GM19239 (cell line): ENCODE measurements at places on chromosomes 3 and 15.
A peak's percentile ranks its signal among the peaks of the same experiment; 100 is the strongest.

DNA sequence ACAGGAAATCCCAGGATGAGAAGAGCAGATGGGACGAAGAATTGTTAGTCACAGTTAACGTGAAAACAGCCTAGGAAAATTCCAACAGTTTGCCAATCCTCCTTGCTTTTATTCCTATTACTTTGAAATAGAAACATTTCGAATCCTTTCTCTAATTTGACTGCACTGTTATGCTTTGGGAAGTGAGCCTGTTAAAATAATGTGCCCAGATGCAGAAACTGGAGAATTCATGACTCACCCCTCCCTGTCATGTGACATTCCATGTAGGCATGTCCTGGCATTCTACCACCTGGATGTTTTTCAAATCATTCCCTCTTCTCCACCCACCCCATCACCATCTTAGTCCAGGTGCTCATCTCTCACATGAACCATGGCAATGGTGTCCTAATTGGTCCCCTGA is 107.3 kb downstream of the MINAR1 start:
- no peak for DNase-seq

- no peak for DNase-seq
Measured at GRCh38 chr3:79253271-79253670, 514.5 kb downstream of the ROBO1 start.

DNA sequence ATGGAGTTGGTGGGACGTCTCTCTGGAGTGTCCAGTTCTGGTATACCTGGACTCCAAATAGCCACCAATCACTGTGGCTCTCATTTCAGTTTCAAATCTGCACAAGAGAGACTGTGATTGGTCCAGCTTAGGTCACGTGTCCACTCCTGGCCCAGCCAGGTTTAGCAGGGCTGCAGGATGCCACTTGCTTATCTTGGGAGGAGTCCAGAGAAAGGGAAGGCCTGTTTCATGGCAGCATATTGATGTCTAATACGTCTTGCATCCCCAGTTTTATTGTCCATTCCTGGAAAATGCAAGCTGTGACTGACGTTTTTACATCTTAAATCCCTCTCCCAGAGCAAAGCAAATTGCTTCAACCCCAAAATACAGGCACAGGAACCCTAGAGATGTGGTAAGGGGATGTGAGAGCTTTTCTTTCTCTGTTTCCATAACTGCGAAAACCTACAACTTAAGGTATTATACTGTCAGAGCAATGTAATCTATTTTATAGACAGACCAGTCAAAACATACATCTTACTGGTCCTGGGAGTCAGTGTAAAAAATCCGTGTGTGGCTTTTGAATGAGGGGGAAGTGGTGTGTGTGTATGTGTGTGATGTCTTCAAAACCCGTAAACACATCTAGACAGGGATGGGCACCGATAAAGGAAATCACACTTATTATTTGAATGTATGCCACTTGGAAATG is 274.4 kb downstream of the TLE3 start:
- no peak for DNase-seq

- DNase-seq, result no peak
Measured at GRCh38 chr3:73580343-73580742, 44.4 kb downstream of the PDZRN3 start.

DNA sequence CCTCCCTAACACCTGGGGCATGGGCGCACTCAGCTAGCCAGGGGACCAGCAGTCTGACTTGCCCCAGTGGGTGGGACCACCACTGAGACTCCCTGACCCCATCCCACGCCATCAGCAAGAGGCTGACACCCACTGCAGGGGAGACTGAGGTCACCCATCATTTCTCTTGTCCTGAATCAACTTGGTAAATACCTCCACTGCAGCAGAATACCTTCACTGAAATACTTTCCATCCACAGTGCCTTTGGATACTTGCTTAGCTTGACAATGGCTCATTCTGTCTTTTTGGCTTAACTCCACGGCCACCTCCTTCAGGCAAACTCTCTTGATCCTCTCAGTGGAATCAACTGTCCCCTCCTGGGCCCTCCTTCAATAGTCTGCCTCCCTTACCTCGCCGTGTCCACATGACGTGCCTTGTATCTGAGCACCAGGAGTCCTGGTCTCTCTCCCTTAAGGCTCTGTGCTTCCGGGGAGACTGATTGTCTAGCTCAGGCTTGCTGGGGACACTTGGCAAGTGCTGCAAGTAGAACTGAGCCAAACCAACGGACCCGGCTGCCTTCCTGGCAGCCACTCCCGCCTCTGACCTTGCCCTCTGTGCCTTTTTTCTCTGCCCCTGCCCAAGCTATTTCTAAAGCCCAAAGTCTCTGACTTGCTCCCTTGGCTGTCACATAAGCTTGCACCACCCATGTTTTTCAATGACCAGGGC is 119.1 kb downstream of the ADCY5 start:
- no peak for DNase-seq

- DNase-seq, result no peak
Measured at GRCh38 chr3:66998904-66999235, 763 bp downstream of the KBTBD8 start.

DNA sequence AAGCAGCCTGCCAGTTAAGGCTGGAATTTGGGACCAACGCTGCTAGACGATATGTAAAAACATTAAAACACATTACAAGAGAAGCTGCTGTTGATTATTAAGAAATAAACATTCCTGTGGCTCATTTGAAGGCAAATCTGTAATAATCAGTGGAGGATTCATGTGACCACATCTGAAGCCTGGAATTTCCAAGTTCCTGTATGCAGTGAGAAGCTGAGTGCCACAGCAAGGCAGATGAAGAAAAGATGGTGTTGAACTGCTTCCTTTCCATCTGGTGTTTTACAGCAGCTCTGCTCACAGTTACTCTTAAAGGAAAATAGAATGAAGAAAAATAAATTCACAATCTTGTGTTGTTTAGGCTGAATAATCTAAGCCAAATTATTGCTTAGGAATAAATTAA is 139.3 kb upstream of the ROBO2 start:
- DNase-seq, result no peak

DNA sequence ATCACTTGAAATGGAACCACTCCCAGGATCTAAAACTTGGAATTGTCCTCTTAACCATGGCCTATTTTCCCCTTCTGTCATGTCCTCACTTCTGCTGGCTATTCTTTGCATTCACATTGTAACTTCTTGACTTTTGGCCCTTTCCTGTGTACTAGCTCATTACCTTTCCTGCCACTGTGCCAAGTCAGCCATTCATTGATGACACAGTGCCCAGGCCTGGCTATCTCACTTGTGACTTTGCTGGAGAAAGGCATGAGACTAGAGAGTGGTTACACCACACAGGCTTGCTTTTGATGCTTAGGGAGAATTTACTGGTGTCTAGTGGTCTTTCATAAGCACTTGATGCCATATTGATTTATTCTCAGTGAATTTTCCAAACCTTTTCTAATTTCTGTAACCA is 101.1 kb downstream of the NR1D2 start:
- DNase-seq, result no peak

DNA sequence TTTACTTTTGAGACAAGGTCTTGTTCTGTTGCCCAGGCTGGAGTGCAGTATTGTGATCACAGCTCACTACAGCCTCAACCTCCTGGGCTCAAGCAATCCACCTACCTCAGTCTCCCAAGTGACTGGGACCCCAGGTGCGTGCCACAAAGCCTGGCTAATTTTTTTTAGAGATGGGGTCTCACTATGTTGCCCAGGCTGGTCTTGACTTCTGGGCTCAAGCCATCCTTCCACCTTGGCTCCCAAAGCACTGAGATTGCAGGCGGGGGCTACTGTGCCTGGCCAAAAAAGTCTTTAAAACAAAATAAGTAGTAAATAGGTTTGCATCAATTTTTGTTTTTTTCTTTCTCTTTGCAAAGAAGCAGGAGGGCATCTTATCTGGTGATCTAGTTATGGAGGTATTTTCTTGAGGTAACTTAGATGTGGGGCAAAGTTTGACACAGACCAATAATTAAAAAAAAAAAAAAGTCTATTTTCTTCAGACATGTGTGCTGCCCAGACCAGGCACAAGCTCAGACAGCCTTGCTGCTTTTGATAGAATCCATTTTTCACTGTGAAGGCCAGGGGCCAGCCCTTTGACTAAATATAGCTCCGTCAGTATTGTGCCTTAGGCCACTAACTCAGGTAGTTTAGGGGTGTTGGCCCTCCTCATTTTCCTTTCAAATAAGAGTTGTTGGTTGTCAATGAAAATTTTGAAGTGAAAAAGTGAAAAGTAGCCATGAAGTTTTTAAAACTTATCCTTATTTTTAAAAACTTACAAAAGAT is 2.5 kb downstream of the ARL6IP5 start:
- no peak for DNase-seq

DNA sequence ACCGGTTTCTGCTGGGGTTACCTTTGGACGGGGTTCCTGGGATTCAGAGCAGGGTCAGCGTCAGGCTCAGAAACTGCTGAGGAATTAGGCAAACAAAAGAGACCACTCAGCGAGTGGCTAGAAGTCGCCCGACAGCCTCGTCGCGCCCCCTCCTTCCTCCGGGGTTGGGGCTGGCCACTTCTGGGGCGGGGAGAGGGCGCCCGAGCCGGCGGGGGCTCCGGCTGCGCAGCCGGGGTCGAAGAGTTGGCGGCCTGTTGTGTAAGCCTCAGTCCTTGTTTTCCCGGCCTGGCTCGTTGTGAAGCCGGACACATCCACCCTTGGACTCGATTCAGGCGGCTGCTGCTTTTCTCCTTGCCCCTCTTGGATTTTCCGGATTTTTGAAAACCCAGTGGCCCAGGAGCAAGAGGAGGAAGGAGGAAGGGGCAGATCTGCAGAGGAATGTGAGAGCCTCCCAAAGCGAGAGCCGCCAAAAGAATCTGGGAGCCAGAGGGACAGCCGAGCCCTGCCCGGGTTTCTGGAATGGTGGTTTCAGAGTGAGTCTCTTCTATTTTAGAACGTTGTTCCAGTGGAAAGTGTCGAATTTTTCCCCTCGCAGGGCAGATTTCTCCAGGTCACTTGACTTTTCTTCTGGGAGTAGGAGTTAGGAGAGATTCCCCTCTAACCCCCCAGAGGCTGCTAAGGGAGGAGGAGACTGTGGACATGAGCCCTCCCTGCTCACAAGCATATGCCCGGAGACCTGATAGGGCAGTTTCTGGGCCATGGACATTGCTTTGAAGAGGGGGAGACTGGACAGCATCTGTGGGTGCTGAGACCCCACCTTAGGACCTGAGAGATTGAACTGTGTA is 666 bp downstream of the SNX33 start:
- DNase-seq, result no peak

DNA sequence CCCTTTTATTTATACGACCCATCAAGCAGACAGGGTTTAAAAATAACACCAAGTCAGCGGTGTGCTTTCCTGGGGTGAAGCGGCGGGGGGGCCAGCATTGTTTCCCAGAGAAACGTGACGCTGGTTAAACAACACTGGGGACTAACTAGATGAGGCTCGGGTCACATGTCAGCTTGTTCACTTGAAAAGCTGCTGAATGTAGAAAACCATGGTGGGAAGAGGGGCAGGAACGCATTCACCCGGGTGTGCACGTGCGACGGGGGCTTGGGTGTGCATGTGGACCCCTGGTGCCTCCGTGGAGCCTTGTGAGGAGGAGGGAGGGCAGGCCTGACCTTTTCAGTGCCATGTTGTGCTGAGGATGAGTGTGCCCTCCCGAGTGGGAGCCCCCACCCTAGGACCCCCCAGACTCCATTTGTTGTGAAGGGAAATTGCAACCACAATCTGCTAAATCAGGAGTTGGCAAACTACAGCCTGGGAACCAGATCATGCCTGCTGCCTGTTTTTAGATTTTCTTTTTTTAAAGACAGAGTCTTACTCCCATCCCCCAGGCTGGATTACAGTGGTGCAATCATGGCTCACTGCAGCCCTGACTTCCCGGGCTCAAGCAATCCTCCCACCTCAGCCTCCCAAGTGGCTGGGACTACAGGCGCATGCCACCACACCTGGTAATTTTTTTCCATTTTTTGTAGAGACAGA is 70.4 kb upstream of the CMTM7 start:
- no peak for DNase-seq

DNA sequence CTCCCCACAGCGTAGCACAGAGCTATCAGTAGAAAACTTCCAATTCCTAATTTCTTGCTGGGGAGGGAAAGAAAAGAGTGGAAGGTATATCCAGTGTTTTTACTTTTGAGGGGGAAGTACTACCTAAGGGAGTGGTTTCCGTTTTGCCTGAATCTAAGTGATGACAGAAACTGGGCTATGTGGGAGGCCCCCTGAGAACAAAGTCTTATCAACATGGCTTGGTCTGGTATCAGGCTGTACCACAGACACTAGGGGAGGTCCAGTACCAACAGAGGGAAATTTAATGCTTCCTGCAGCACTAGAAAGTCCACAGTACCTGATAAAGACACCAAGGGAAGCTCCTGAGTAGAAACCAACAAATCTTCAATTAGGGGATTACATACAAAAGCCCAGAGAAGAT is 199.2 kb downstream of the IL5RA start:
- no peak for DNase-seq

- no peak for DNase-seq
Measured at GRCh38 chr15:98876451-98877369, 130.9 kb downstream of the PGPEP1L start.

GRCh38 chr3:193457526-193457925 is 79.0 kb upstream of the ATP13A5 start:
- no peak for DNase-seq

GRCh38 chr3:34260271-34261000 is 462.0 kb downstream of the PDCD6IP start:
- DNase-seq, result peak; percentile 26

GRCh38 chr15:101026656-101027272 is 107.6 kb downstream of the LRRK1 start:
- DNase-seq, result no peak

DNA sequence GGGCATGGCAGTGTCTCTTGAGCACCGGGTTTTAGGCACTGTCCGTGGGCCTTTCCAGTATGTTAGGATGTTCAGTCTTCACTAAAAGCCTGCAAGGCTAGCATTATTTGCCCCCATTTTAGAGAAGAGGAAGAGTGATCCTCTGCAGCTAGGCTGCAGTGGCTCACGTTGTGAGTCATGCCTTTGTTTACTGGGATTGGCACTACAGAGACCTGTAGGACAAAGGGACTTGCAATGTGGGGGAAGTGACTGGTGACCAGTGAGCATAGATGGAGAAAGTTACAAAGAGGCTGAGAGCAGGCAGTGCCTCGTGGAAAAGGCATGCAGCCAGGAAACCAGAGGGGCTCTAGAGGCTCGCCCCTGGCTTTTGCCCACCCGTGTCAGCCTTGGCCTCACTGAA is 26.8 kb upstream of the CPNE9 start:
- DNase-seq, result no peak

DNA sequence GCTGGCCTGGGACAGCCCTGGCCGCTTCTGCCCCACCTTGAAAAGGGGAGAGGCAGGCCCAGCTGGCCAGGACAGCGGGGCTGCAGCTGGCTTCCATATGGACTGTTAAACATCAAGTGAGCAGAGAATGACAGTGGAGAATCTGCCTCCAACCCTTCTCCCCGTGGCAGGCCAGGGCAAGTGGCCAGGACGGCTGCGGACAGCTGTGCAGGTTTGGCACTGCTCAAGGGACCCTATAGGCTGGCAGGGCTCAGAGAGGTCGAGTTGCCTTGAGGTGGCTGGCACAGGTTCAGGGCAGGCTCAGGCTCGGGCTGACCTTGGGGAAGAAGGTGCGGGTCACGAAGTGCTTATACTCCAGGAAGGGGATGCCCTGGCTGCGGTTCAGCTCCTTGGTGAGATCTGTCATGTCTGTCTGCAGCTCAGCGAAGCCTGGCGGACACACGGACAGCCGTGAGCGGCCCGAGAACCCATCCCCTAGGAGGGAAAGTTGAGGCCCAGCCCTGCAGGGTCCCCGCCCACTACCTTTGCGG is 24.3 kb downstream of the H1-8 start:
- no peak for DNase-seq

- DNase-seq, result no peak
Measured at GRCh38 chr3:24598695-24599470, 104.2 kb upstream of the THRB start.
